Activated CD4-positive, alpha-beta T cell treated with anti-CD3 and anti-CD28 coated beads, Interleukin-10, Interleukin-2, amounts not matched to agents 100 ng/mL and 50 ng/mL, durations not matched to agents 16 hours and 8 hours (primary cell): ENCODE measurements at places on chromosomes 5 and 9.

DNA sequence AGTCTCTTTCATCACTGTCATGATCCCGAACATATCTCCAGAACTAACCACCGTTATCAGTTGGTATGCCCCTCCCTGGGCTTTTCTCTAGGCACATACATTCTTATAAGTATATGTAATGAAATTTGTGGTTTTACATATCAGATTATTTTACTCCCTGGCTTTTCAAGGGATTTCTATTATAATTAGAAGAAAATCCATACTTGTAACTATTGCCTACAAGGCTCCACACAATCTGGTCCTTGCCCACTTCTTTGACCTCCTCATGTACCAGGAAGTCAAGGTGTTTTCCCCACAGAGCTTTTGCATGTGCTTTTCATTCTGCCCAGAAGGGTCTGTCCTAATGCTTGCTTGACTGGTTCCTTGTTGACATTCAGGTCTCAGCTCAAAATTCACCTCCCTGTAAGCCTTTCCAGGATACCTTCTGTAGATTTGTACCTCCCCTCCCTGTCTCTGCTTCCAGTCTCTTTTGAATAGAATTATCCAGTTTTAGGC lies 33.6 kb upstream of the HSD17B4 start:
- no peak for DNase-seq

DNA sequence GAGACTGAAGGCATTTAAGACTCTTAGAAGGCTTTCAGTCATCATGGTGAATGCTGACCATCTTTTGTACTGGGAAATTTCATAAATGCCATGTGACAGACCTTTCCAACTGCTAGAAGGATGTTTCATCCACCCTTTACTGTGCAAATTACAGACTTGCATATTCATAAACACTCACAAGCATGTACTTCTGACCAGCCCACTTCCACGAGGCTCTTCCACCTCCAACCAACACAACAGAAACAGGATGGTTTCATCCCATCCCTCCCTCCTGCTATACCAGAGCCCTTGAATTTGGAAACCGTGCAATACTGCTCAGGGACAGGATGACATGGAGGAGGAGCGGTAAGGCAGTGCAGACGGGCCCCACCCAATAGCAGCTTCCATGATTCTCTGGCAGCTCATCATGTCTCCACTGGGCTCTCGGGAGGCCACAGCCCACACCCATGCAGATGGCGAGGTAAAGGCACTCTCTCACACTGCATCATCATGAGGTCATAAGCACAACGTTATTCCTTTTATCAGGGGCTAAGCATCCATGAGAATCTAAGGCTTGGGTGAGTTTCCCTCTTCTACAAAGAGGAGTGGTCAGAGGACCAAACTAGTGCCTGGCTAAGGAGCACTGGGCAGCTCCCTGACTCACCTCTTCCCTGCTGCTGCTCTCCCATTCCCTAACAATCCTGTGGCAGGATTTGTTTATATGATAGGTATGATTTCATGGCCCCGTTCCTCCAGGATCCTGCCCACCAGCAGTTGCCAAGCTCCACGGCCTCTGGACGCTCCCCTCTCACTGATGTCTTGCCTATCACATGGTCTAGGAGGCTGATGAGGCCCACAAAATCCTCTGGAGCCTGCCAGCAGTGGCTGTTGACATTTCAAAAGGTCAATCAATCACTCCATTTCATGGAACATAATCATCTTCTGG lies 94.4 kb upstream of the FSTL4 start:
- no peak for DNase-seq

- DNase-seq, result no peak
Measured at GRCh38 chr5:138274189-138274853, at the start of gene GFRA3. TSS of gene GFRA3 (minus strand) at chr5:138274621. CDS start at chr5:138274424, 197 bp downstream.

- no peak for DNase-seq
Measured at GRCh38 chr5:107010060-107010459, 660.7 kb downstream of the EFNA5 start.

GRCh38 chr9:71072587-71072986 lies 48.8 kb downstream of the TRPM3 start:
- no peak for DNase-seq

- no peak for DNase-seq
Measured at GRCh38 chr5:98519571-98519970, 253.9 kb upstream of the RGMB start.

DNA sequence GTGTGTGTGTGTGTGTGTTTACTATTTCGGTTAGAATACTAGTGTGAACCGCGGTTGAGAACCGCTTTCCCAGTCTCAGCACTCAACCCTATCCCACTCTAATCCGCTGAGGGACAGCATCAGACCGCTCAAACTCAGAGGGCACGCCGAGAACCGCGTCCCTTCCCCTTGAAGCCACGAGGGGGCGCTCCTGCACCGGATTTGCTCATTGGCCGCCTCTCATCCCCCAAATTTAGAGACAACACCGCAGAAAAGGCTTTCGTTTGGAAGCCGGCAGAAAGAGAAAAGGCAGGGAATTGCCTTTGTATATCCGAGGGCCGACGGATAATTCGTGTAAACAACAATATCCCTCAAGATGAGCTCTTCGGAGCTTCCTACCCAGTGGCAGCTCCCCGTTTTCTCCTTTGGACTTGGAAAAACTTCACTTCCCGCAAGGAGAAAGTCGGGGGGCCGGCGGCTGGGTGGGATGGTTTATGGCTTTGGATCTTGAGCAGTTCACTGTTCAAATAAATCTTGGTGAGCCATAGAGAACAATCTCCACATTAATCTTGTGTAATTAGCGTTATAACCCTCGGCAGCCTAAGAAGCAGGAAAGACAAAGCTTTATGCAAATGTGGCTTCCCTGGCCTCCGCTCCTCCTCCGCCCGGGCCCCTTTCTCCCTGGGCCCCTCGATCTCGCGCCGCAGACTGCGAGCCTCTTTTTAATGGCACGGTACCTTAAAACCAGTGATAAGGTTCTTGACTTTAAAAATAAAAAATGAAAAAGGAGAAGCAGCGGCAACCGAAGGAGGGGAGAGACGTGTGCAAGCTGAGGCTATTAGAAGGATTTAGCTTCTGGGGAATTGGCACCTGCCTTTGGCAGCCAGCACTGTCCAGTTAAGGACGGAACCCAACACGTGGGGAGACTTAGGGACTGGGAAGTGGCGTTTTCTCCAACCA lies 296.8 kb downstream of the PARP8 start:
- peak; percentile 77 for DNase-seq

DNA sequence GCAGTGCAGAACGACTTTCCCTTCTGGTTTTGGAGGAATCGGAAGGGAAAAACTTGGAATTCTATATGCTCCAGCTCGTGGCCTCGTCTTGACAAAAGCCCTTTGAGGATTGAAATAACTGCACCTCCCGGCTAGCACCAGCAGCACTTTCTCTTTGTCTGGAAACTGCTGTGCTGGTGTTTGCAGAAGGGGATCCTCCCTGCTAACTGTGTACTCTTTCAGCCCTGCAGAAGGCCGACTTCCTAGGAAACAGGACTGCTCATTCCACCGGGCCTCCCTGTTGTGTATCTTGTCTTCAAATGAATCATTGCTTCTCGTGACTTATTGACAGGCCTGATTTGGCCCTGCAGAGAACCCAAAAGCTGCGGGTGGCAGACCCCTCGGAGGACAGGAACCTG lies 23.6 kb downstream of the STC2 start:
- DNase-seq, result no peak

DNA sequence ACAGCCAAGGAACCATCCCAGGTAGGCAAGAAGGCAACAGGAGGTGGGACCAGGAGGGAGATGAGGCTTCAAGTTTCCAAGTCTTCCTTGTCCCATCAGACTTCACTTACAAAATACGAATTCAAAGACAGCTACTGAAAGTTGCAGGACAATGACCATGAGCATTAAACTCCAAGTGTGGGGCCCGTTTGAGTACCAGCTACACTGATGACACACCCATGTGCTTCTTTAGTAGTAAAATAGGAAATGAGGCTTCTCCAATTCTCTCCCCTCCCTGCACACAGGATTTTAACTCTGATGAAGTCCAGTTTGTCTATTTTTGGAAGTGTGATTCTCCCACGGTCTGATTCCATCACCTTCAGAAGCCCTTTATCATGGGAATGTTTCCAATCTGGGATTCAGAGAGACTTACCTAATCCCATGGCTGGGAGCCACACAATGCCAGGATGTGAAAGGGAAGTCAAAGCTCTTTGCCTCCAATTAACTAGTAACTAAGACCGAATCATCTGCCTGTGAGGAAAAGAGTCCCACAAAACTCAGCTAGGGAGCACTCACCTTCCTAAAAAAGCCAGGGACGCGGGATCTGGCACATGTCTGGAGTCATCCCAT lies 222.8 kb upstream of the MSX2 start:
- DNase-seq, result no peak

DNA sequence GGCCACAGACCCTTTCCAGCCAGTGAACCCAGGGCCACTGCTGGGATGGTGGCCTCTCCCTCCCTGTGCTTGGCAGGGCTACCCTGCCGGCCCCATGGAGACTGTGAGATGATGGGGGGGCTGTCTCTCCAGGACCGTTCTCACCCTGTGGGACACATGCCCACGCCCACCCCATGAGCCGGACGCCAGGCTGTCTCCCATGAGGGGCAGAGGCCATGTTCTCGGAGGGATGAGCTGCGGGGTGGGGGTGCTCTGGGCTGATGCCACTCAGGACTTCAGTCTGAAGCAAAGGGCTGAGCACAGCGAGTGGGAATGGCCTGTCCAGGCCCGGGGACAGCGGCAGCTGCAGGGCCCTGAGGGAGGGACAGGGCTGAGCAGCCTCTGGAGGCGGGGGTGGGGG lies 88.9 kb downstream of the KCNT1 start:
- no peak for DNase-seq

GRCh38 chr5:135272311-135272805 lies 126.7 kb downstream of the MACROH2A1 start:
- DNase-seq, result no peak

DNA sequence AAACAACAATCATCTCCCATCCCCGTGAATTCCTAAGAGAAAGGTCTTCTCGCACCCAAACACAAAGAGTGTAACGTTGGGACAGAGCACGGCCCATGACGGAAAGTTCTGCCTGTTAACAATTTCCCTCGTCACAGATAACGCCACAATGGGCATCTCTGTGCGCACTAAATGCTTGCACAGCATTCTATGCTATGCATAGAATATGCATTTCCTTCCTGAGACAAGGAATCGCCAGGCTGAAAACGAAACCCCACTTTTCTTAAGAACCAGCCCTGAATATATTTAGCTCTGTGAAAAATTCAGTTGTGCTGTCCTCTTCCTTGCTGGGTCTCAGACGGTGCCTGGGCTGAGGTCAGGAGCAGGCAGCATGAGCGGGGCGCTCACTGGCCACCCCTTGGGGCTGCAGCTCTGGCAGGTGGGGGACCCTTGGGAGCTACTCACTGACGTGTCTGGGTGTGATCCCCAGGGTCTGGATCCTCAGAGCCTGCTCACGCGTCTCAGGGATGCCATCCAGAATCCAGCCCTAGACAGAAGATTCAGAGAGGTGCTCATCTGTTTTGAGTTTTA lies 49.8 kb downstream of the AK8 start:
- DNase-seq, result no peak

DNA sequence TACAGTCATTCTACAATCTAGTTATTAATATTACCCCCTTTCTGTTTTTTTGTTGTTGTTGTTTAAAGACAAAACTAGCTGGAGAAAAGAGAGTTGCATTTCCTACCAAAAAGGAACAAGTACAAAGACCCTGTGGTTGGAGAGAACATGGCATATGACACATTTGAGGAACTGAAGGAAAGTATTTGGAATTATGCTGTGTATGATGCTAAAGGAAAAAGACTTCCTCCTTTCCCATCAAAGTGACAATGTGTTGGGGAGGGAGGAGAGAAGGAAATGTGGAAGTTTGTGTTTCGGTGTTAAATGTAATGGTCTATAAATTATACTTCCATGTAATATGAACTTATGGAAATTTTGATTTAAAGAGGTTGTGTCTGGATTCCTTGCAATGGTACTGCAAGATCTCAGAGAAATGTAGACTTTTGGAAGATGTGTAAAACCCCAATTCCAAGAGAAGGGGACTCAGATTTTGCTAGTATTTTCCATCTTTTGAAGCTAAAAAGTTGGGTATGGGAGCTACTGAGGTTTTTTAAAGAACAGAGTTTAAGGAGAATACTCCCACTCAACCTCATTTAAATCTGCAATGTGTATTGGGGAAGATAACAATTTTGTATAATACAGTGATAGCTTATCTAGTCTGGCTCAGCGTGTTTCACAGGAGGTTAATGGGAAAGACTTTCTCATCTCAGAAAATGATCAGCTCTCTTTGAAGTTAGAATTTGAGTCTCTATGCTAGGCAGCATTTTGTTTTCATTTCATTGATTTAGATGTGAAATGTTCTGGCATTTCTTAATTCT lies 15.4 kb upstream of the TNFSF8 start:
- no peak for DNase-seq

DNA sequence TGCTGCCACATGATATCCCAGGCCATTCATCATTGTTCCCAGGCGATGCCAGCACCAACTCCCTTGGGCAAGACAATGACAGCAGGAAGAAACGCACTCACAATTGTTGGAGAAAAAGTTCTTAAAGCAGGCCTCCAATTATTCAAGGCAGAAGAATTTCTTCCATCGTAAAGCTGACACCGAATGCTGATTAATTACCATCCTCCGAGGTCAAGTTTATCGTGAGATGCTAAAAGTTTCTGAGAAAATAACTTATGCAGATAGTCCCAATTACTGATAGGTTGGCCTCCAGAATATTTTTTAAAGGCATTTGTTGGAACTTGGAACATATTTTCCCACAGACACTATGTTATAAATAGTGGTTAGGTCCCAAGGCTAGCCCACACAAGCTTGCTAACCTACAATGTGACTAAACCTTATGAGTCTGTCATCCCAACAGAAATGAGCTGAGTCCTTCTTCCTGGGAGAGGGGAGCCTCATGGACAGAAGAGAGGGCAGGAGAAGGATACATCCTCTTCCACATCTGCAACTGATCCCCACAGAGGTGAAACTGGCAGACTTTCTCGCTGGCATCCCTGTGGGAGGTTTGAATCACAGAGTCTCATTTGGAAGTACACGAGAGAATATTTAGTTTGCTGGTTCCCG lies 202.4 kb upstream of the TBC1D2 start:
- no peak for DNase-seq

GRCh38 chr5:119476341-119476740 lies 24.0 kb downstream of the HSD17B4 start:
- no peak for DNase-seq

- no peak for DNase-seq
Measured at GRCh38 chr9:119179701-119180100, 189.5 kb downstream of the BRINP1 start.

DNA sequence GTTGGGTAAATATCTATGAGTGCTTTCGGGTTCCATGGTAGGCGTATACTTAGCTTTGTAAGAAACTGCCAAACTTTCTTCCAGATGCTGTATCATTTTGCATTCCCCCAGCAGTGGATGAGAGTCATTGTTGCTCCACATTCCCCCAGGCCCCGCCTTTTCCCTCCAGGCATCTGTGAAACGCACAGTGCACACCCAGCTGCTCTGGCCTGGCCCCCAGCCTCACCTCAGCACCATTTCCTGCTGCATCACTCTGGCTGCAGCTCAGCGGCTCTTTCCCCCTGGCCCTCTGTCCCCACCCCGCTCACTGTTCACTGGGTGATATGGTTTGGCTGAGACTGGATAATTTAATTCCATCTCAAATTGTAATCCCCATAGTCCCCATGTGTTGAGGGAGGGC lies 76.6 kb upstream of the SPTLC1 start:
- DNase-seq, result no peak
